Neural crest cell (in vitro differentiated cells): ENCODE measurements at places on chromosomes 3 and 15. TPM values are rescaled to one million over a fixed set of nuclear protein-coding genes. Genes with fewer than 3 reads are reported as not detected.
A peak's percentile ranks its signal among the peaks of the same experiment; 100 is the strongest.

STXBP5L gene
- 3.0 and 4.3 TPM in 2 replicates for total RNA-seq

ITGB5 gene
- 66.1 and 81.9 TPM in 2 replicates for total RNA-seq

NR1I2 gene
- 0.26 TPM in 1 of 2 replicates, not detected in the other for total RNA-seq

PLA2G4B gene
- 5.7 and 8.5 TPM in 2 replicates for total RNA-seq

BCL2A1 gene
- total RNA-seq = not detected in 2 replicates

SERPINI2 gene
- 0.56 and 0.86 TPM in 2 replicates for total RNA-seq

- no peak overlapping the region for H3K27ac ChIP-seq
- no peaks in the 10 kb centered on the region for H3K27me3 ChIP-seq
- no peak for DNase-seq
- H3K4me3 ChIP-seq = no peak overlapping the region
- no peaks in the 10 kb centered on the region for H3K36me3 ChIP-seq
Observed at GRCh38 chr3:128269006-128269775, 115.9 kb downstream of the EEFSEC start.

GRCh38 chr3:33093847-33094246, 3.1 kb downstream of the GLB1 start:
- H3K36me3 ChIP-seq = peaks cover 21% of the 10 kb centered on the region
- no peak overlapping the region for H3K27ac ChIP-seq
- peaks cover 16% of the 10 kb centered on the region for H3K4me1 ChIP-seq
- H3K27me3 ChIP-seq = no peaks in the 10 kb centered on the region
- no peak for DNase-seq

- no peak overlapping the region for H3K27ac ChIP-seq
- DNase-seq = no peak
- H3K4me1 ChIP-seq = peaks cover 15% of the 10 kb centered on the region
- H3K27me3 ChIP-seq = no peaks in the 10 kb centered on the region
- no peaks in the 10 kb centered on the region for H3K36me3 ChIP-seq
Observed at GRCh38 chr15:63805993-63806980, 27.5 kb downstream of the HERC1 start.

DNA sequence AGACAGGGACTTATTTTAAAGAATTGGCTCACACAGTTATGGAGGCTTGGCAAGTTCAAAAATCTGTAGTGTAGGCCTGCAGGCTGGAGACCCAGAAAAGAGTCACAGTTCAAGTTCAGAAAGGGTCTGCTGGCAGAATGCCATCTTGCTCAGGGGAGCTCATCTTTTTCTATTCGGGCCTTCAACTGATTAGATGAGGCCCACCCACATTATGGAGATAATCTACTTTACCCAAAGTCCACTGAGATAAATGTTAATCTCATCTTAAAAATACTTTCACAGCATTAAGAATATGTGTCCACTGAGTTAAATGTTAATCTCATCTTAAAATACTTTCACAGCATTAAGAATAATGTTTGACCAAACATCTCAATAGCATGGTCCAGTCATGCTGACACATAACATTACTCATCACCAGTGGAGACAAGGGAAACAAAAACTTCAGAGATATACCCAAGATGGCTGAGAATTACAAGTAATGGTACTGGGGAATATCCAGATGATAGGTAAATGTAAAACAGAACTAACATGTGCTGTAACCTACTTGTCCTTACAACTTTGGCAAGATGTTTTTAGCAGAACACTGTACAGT, 74.3 kb upstream of the STAC start:
- no peak overlapping the region for H3K27ac ChIP-seq
- no peaks in the 10 kb centered on the region for H3K27me3 ChIP-seq
- H3K4me1 ChIP-seq = peaks cover 9% of the 10 kb centered on the region
- no peak overlapping the region for H3K4me3 ChIP-seq
- DNase-seq = no peak
- no peaks in the 10 kb centered on the region for H3K36me3 ChIP-seq

- H3K27ac ChIP-seq = peak overlapping the region; percentile 52
- DNase-seq = no peak
- no peaks in the 10 kb centered on the region for H3K27me3 ChIP-seq
- H3K36me3 ChIP-seq = peaks cover 18% of the 10 kb centered on the region
Observed at GRCh38 chr3:184712248-184713039, 580 bp upstream of the MAGEF1 start.

GRCh38 chr3:8741581-8742261, 8.1 kb downstream of the CAV3 start:
- no peaks in the 10 kb centered on the region for H3K36me3 ChIP-seq
- no peaks in the 10 kb centered on the region for H3K27me3 ChIP-seq
- peak overlapping the region; percentile 5 for H3K4me3 ChIP-seq
- H3K4me1 ChIP-seq = peaks cover 21% of the 10 kb centered on the region
- no peak overlapping the region for H3K27ac ChIP-seq

- H3K27ac ChIP-seq = no peak overlapping the region
- peaks cover 11% of the 10 kb centered on the region for H3K27me3 ChIP-seq
- no peaks in the 10 kb centered on the region for H3K36me3 ChIP-seq
- no peaks in the 10 kb centered on the region for H3K4me1 ChIP-seq
Observed at GRCh38 chr3:35992041-35992440, 352.7 kb downstream of the ARPP21 start.

DNA sequence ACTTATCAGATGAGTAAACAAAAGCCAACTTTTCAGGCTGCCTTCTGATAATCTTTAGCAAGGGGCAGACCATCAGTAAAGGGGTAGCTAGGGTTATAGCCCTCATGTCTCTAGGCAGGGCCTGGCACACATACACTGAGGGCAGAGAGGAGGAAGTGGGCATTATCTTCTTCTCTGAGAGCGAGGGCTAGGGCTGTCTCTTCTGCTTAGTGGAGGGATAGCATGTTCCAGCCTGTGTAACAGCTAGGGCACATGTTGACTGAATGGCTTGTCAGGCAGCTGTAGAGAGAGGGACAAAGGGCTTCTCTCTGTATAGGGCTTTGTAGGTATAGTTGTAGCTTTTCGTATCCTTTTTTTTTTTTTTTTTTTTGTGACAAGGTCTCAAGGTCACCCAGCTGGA, 17.8 kb downstream of the CRTC3 start:
- H3K36me3 ChIP-seq = peaks cover 10% of the 10 kb centered on the region
- no peak overlapping the region for H3K4me3 ChIP-seq
- DNase-seq = no peak
- peaks cover 22% of the 10 kb centered on the region for H3K4me1 ChIP-seq

DNA sequence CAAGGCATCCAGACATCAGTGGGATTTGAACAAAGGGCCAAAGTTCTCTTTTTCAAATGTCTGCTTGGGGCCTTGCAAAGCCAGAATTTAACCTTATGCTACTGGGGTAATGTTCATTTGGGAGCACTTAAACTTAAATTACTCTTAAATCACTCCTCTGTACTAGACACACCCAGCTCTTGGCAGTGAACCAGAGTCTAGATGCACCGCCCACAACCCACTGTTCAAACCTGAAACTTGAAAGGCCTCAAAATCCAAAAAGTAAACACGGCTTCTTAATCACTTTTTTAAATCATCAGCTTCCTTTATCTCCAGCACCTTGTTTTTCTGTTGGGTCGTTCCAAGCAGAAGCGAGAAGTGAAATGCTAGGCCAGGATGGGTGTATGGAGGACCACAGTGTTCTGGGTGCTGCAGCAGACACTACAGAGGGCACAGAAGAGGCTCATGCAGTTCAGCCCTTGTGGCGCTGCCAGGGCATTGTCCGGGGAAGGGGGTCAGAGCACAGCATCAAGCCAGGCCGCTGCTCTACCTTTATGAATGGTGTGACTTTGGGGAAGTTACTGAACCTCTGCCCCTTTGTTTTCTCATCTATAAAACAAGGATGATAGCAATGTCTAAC, 28.8 kb downstream of the MECOM start:
- no peak overlapping the region for H3K27ac ChIP-seq
- H3K4me3 ChIP-seq = no peak overlapping the region
- H3K4me1 ChIP-seq = peaks cover 17% of the 10 kb centered on the region
- H3K27me3 ChIP-seq = no peaks in the 10 kb centered on the region
- no peaks in the 10 kb centered on the region for H3K36me3 ChIP-seq
- no peak for DNase-seq

DNA sequence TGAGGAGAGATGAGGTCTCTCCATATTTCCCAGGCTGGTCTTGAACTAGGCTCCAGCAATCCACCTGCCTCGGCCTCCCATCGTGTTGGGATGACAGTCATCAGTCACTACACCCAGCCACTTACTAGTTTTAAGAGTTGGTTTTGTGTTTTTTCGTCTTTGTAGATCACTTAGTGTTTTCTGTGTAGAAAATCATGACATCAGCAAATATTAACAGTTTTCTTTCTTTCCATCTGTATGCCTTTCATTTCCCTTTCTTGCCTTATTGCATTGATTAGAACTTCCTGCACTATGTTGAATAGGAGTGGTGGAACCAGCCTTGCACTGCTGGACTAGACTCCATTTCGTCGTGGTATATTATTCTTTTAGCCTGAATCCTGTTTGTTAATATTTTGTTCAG, 415.5 kb downstream of the FHIT start:
- H3K27me3 ChIP-seq = no peaks in the 10 kb centered on the region
- no peak overlapping the region for H3K4me3 ChIP-seq
- H3K4me1 ChIP-seq = no peaks in the 10 kb centered on the region
- H3K36me3 ChIP-seq = no peaks in the 10 kb centered on the region

DNA sequence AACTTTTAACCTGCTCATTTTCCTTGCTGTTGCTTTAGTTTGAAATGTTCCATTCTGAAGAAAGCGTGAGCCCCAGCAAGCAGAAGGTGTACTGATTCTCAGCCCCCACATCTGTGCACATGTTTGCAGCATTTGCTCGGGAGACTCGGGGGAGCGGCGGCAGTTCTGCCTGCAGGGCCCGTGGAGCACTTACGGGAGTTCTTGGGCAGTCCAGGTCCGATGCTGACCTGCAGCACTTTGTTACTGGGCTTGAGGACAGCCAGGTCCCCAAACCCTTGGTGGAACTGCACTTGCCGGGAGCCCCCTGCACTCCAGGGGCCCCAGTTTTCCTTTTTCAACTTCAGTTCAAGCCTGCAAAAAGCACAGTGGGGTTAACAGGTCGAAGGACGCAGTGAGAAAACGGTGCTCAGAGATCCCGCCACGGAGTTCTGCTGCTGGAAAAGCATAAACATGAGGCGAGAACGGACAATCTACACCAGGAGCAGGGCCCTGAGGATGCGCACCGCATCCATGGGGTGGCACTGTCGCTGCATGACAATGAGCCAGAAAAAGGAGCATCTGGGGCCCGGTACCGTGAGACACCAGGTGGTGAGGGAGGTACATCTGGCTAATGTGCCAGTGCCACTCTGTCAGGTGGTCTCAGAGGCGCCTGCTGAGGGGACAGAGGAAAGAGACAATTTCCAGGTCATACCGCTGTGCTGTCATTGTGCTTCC, 45.6 kb upstream of the LDHAL6B start:
- no peaks in the 10 kb centered on the region for H3K27me3 ChIP-seq
- H3K27ac ChIP-seq = no peak overlapping the region
- DNase-seq = peak; percentile 8

DNA sequence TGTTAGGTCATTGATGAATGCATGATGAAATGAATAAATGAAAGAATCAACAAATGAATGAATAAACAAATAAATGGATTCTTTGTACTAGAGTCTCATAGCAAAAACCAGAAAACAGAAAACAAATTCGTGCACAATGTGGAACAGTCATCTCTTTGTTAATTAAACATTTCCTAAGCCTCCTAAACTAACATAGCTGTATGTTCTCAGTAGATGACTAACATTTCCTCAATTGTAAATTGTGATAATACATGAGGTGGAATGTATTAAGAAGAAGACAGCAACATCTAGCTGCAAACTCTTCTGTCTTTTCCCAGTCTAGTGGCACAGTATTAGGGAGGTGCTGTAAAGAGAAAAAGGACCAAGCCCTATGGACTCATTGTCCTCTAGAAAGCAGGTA, 1021.0 kb downstream of the MCTP2 start:
- H3K27ac ChIP-seq = no peak overlapping the region
- no peaks in the 10 kb centered on the region for H3K27me3 ChIP-seq
- no peak for DNase-seq
- H3K4me3 ChIP-seq = no peak overlapping the region

- no peak for DNase-seq
- H3K4me3 ChIP-seq = no peak overlapping the region
- H3K27me3 ChIP-seq = peaks cover 2% of the 10 kb centered on the region
- no peak overlapping the region for H3K27ac ChIP-seq
- H3K36me3 ChIP-seq = no peaks in the 10 kb centered on the region
- no peaks in the 10 kb centered on the region for H3K4me1 ChIP-seq
Observed at GRCh38 chr3:131151-131888, 65.2 kb upstream of the CHL1 start.

- H3K27ac ChIP-seq = no peak overlapping the region
- H3K27me3 ChIP-seq = no peaks in the 10 kb centered on the region
- no peak for DNase-seq
- H3K36me3 ChIP-seq = no peaks in the 10 kb centered on the region
- H3K4me3 ChIP-seq = no peak overlapping the region
- H3K4me1 ChIP-seq = peaks cover 16% of the 10 kb centered on the region
Observed at GRCh38 chr3:120460181-120460790, 9.5 kb upstream of the FSTL1 start.

- no peak for DNase-seq
- no peak overlapping the region for H3K27ac ChIP-seq
- H3K36me3 ChIP-seq = peaks cover 12% of the 10 kb centered on the region
- H3K4me3 ChIP-seq = no peak overlapping the region
Observed at GRCh38 chr15:42984493-42985034, 64.0 kb upstream of the TTBK2 start.

DNA sequence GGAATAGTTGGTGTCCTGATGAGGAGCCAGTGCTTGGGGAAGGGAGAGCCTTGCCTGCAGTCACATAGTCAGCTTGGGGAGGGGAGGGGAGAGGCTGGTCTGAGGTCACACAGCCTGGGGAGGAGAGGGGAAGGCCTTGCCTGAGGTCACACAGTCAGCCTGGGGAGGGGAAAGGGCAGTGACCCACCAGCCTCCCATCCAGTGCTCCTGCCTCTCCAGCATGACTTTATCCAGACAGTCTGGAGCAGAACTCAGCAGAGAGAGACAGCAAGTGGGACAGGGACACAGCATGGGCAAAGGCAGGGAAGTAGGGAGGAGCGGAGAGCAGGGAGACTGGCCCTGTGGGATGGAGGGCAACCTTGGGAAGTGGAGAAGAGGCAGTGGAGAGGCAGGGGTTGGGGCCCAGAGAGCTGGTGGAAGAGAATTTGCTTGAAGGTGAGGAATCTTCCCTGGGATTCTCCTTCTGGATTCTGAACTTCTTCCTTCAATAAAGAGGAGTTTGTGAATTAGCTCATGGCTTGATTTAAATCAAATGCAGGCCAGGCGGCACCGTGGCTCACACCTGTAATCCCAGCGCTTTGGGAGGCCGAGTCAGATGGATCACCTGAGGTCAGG, 64.5 kb downstream of the CORO2B start:
- H3K27ac ChIP-seq = peak overlapping the region; percentile 98
- H3K4me3 ChIP-seq = no peak overlapping the region
- peaks cover 2% of the 10 kb centered on the region for H3K36me3 ChIP-seq
- DNase-seq = no peak
- no peaks in the 10 kb centered on the region for H3K27me3 ChIP-seq

- H3K27ac ChIP-seq = no peak overlapping the region
- no peaks in the 10 kb centered on the region for H3K36me3 ChIP-seq
- H3K27me3 ChIP-seq = no peaks in the 10 kb centered on the region
- H3K4me1 ChIP-seq = peaks cover 65% of the 10 kb centered on the region
Observed at GRCh38 chr3:63968612-63969350, 54.5 kb downstream of the PSMD6 start.

- H3K27ac ChIP-seq = no peak overlapping the region
- H3K36me3 ChIP-seq = no peaks in the 10 kb centered on the region
- no peaks in the 10 kb centered on the region for H3K27me3 ChIP-seq
- H3K4me3 ChIP-seq = no peak overlapping the region
Observed at GRCh38 chr15:78684657-78685056, 43.6 kb upstream of the CHRNB4 start.
